Inflammatory macrophage (primary cell): ENCODE measurements at places on chromosomes 4 and X.

GRCh38 chr4:180057299-180057721 lies 2185.9 kb upstream of the TENM3 start:
- no peak for DNase-seq

DNA sequence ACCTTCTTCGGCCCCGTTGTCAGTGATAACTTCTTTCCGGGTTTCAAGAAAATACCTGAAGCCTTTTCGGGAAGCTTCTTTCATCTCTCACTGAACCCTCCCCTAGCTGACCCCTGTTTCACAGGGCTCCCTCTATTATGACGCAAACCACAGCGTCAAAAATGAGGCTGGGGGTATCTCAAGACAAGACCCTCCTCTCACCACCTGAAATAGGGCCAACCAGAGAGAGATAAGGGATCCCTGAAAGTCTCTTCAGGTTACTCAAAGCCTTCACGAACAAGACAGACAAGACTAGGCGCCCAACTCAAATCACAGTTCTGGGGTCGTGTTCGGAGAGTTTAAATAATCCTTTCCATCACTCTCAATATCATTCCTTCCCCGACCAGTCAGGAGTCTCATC lies 1.2 kb downstream of the PHF8 start:
- DNase-seq, result no peak

GRCh38 chrX:25015486-25016360 lies at the start of gene ARX:
Gene ARX (minus strand): TSS chrX:25015965. CDS start chrX:25015737, 228 bp downstream.
- peak; percentile 34 for DNase-seq

DNA sequence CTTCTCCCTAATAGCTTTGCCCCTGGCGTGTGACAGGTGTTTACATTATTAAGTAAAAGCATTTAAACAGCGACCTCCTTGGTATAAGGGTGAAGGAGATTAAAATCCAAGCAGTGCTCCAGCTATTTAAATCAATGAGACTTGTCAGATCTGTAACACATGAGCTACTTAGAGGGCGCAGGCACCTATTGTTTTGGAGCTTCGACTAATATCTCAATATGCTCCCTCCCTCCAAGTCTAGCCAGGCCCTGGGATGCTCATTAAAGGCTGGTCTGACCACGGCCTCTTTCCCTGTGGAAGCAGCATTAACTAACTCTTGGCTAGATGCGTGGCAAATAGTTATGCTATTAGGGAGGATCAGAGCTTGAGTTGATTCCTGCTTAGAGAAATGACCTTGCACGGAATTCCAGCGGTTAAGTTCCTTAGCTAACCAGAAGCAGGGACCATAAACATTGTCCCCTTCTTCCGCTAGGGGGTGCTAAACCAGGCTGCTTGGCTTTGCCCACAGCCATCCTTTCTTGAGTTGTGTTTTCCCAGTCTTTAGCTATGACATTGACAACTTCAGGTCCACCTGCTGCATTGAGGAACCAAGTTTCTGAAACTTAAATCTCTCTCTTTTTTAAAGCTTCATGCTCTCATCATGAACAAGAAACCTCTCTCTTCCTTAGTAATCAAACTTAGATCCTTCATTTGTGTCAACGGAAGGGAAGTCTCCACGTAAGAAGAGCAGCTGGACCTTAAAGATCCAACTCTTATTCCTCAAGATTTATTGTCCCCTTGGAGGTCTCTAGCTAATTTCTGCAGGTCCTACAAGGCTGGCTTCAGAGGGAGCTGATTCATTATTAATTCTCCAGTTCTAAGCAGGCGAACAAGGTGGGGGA lies 80.7 kb upstream of the IGFBP7 start:
- DNase-seq, result peak; percentile 20

- DNase-seq, result no peak
Observed at GRCh38 chrX:10083809-10084208, 73.0 kb upstream of the CLCN4 start.

- no peak for DNase-seq
Observed at GRCh38 chr4:183635741-183636140, 23.2 kb downstream of the RWDD4 start.

DNA sequence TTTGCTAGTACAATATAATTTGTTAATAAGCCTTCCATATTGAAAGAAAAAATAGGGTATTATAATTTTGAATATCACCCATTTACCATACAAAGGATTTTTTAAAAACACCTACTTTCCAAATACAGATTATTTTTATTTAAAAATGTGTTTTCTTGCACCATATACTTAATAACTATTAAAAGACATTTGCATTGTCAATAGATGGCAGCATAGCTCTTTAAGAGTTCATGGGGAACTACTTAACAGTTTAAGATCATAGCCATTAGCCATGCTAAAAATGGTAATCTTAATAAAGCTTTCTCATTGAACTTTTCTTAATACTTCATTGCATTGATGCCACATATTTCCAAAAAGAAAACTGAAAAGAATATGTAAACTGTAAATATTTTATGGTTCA lies 1995.9 kb downstream of the C4orf33 start:
- peak; percentile 20 for DNase-seq

GRCh38 chr4:80014531-80014930 lies 58.5 kb downstream of the ANTXR2 start:
- DNase-seq, result no peak

DNA sequence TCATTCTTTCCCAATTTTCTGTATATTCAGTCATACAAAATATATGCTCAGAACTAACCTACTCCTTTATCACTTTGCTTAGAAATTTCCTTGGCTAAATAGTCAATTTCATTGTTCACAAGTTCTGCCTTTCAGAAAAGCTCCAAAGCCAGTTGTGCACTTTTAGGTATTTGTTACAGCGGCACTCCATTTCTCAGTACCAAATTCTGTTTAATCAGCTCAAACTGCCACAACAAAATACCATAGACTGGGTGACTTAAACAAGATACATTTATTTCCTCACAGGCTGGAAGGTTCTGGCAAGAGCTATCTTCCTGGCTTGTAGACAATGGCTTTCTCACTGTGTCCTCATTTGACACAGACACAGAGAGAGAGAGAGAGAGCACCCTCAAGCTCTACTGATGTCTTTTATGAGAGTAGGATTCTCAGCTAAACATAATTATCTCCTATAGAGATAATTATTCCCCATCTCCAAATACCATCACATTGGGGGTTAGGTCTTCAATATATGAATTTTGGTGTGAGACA lies 188.8 kb upstream of the FSTL5 start:
- no peak for DNase-seq

GRCh38 chr4:73867783-73868182 lies 1.4 kb upstream of the CXCL1 start:
- DNase-seq, result no peak

DNA sequence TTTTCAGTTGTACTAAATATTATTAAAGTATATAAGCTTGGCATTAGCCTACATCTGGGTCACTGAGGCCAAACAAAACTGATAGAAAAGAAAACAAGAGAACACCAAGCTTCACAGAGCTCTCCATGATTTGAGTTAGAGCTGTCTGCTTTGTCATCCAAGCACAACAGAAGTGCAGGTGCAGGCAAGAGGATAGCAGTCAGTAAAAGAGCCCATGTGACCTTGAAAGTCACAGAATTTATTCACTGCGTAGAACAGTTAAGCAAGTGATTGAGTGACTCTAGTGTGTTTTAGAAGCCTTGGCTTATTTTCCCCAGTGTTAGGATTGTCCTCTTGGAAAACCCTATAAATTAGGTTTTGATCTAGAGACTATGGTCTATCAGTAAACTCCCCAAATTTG lies 49.4 kb upstream of the PRDM5 start:
- DNase-seq, result no peak

DNA sequence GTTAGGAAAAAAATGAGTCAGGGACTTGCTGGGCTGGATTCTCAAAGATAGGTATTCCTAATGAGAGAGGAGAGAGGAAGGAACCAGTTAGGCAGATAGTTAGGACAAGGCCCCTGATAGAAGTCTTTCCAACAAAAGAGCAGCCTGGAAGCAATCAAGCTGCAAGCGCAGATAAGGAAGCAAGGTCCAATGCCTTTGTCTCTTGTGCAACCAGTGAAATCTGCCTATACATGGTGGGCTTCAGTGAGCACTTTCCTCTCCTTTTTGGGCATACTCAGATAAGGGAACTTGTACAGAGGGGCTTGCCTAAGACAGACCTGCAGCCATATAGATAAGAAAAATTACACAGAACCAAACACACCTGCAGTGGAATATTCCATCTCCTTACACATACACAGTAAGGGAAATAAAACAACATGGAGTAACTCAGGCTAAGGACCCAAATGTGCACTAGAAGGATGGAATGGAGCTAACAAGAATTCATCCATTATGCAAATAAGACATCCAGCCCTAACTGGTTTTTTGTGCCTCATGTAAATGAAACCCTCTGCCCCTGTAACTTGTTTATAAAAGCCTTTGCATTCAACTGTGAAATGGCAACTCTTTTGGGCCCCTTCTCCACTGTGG lies 68.8 kb downstream of the PCDH18 start:
- DNase-seq, result no peak

GRCh38 chrX:41304178-41304577 lies 29.8 kb upstream of the DDX3X start:
- DNase-seq, result no peak

GRCh38 chrX:6095469-6095868 lies 133.2 kb downstream of the NLGN4X start:
- no peak for DNase-seq
